Bladder microvascular endothelial cell (primary cell): ENCODE measurements at places on chromosomes 11 and 22. TPM values are rescaled to one million over a fixed set of nuclear protein-coding genes. Genes with fewer than 3 reads are reported as not detected.

The KCNK4 gene
- total RNA-seq = 0.25 TPM in 1 of 2 replicates, not detected in the other

The MRGPRE gene
- total RNA-seq = not detected in 2 replicates

The MGAT3 gene
- total RNA-seq = under 0.01 and 0.06 TPM in 2 replicates

The OR51B6 gene
- not detected in 2 replicates for total RNA-seq

The SOX6 gene
- 0.19 and 0.32 TPM in 2 replicates for total RNA-seq

The DRAP1 gene
- total RNA-seq = 104 and 157 TPM in 2 replicates

The APOBEC3B gene
- total RNA-seq = 0.82 and 3.6 TPM in 2 replicates

The RAC2 gene
- 9.9 and 18.6 TPM in 2 replicates for total RNA-seq

The OR5L1 gene
- total RNA-seq = not detected in 2 replicates

The HBG1 gene
- total RNA-seq = not detected in 2 replicates

The PIWIL4 gene
- 0.32 and 0.76 TPM in 2 replicates for total RNA-seq

The DTX4 gene
- 0.32 and 68.3 TPM in 2 replicates for total RNA-seq

The CTSW gene
- total RNA-seq = under 0.01 TPM in 1 of 2 replicates, not detected in the other

The SCGB2A2 gene
- total RNA-seq = not detected in 2 replicates

The GLYAT gene
- not detected in 2 replicates for total RNA-seq

The PLAAT4 gene
- 2.5 and 5.5 TPM in 2 replicates for total RNA-seq

The VSTM5 gene
- under 0.01 TPM in 1 of 2 replicates, not detected in the other for total RNA-seq

The CALCB gene
- total RNA-seq = not detected in 2 replicates

The CSKMT gene
- total RNA-seq = 7.7 and 7.9 TPM in 2 replicates

The SUN2 gene
- 105 and 173 TPM in 2 replicates for total RNA-seq

The C22orf31 gene
- not detected in 2 replicates for total RNA-seq

The CD3D gene
- not detected in 2 replicates for total RNA-seq

The CBX6 gene
- 15.4 and 17.2 TPM in 2 replicates for total RNA-seq

The SLC22A25 gene
- total RNA-seq = not detected in 2 replicates

The ZBTB16 gene
- 27.5 and 30.0 TPM in 2 replicates for total RNA-seq

The MEN1 gene
- total RNA-seq = 9.4 and 26.4 TPM in 2 replicates

The TAF1D gene
- total RNA-seq = 93.9 and 133 TPM in 2 replicates

The SERPIND1 gene
- total RNA-seq = under 0.01 TPM in 1 of 2 replicates, not detected in the other

The UBQLN3 gene
- not detected in 2 replicates for total RNA-seq

The SCT gene
- not detected in 2 replicates for total RNA-seq

The CYP2D6 gene
- total RNA-seq = 0.16 and 0.50 TPM in 2 replicates

The KCTD21 gene
- total RNA-seq = 3.1 and 13.5 TPM in 2 replicates

The GLYATL1 gene
- total RNA-seq = not detected in 2 replicates

The TRMU gene
- total RNA-seq = 20.7 and 46.6 TPM in 2 replicates

The OR2D2 gene
- total RNA-seq = 0.16 and 0.19 TPM in 2 replicates

The RPLP2 gene
- total RNA-seq = 246 and 250 TPM in 2 replicates

The TSGA10IP gene
- not detected in 2 replicates for total RNA-seq

The TRPM5 gene
- not detected in 2 replicates for total RNA-seq

The PRSS23 gene
- 70.6 and 325 TPM in 2 replicates for total RNA-seq

The SMC1B gene
- total RNA-seq = under 0.01 TPM in 1 of 2 replicates, not detected in the other

The HEPHL1 gene
- not detected in 2 replicates for total RNA-seq

The BCO2 gene
- total RNA-seq = 0.65 and 1.9 TPM in 2 replicates

The ABCG4 gene
- under 0.01 TPM in 1 of 2 replicates, not detected in the other for total RNA-seq

The C22orf42 gene
- total RNA-seq = not detected in 2 replicates

The ZNF408 gene
- total RNA-seq = 3.7 and 5.0 TPM in 2 replicates

The ROBO3 gene
- 3.7 and 9.2 TPM in 2 replicates for total RNA-seq

The USP2 gene
- total RNA-seq = 0.06 TPM in 1 of 2 replicates, not detected in the other

The PDGFB gene
- 108 and 292 TPM in 2 replicates for total RNA-seq

The IL18 gene
- 0.13 and 0.16 TPM in 2 replicates for total RNA-seq

The CACNA1I gene
- not detected in 2 replicates for total RNA-seq

The CNTF gene
- total RNA-seq = 0.97 and 2.7 TPM in 2 replicates

The LRRC56 gene
- 0.32 and 1.2 TPM in 2 replicates for total RNA-seq

The SYT13 gene
- 0.06 TPM in 1 of 2 replicates, not detected in the other for total RNA-seq

The GGTLC2 gene
- total RNA-seq = not detected in 2 replicates

The SLC3A2 gene
- total RNA-seq = 86.1 and 87.2 TPM in 2 replicates
